Activated T-cell treated with anti-CD3 and anti-CD28 coated beads for 48 hours (primary cell): ENCODE measurements at places on chromosomes 5 and 9.

- no peak for DNase-seq
Measured at GRCh38 chr5:57429513-57430120, 53.0 kb downstream of the ACTBL2 start.

- DNase-seq = no peak
Measured at GRCh38 chr5:107419498-107419897, 251.2 kb downstream of the EFNA5 start.

DNA sequence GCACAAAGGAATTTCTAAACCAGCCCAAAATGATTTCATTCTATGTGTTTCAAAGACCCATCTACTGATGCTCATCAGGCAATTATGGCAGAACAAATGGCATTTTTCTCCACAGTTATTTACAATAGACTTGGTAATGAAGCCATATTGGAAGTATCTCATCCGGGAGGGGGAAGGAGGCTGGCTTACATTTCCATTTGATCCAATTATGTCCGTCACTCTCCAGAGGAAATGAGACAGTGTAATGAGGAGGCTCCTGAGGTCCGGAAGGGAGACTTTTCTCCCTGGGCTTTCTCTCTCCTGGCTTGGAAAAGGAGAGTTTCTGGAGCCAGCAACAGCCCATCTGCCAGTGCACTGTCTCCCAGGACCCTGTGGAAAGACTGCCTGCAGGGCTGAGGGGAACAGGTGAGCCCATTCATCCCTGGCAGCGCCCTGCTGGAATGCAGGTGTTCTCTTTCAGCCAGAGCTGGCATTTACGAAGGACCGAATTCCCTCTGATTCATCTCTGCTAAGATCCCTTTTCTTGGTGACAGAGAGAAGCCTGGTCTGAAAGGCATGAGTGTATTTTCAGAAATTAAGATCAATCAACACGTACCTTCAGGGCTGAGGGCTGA lies 54.9 kb upstream of the SAP30L start:
- DNase-seq = no peak

- DNase-seq = peak; percentile 8
Measured at GRCh38 chr9:84669288-84670137, at the start of gene NTRK2. Gene NTRK2, plus strand, starts transcription at chr9:84669729. Its CDS starts 1,020 bp downstream, at chr9:84670749.
